Activated T-helper 2 cell treated with anti-CD3 and anti-CD28 coated beads, Interferon-gamma antibody, Interleukin-2, Interleukin-4, amounts not matched to agents 10 μg/mL and 5 μg/mL and 100 μg/mL, durations not matched to agents 14 hours and 24 hours and 36 hours (primary cell): ENCODE measurements at places on chromosomes 5 and 9. TPM values are rescaled to one million over a fixed set of nuclear protein-coding genes. Genes with fewer than 3 reads are reported as not detected.
A peak's percentile ranks its signal among the peaks of the same experiment; 100 is the strongest.

- H3K4me3 ChIP-seq, result no peak overlapping the region
- no peak for DNase-seq
Measured at GRCh38 chr5:97452646-97453045, 269.6 kb upstream of the RIOK2 start.

GRCh38 chr9:86356871-86357866 is 3.0 kb upstream of the TUT7 start:
- no peak overlapping the region for H3K4me3 ChIP-seq
- peaks cover 16% of the 10 kb centered on the region for H3K36me3 ChIP-seq
- peaks cover 19% of the 10 kb centered on the region for H3K4me1 ChIP-seq
- peaks cover 5% of the 10 kb centered on the region for H3K27me3 ChIP-seq

- no peak overlapping the region for H3K4me3 ChIP-seq
- DNase-seq, result no peak
- H3K4me1 ChIP-seq, result peaks cover 9% of the 10 kb centered on the region
- no peak overlapping the region for H3K27ac ChIP-seq
Measured at GRCh38 chr5:172700365-172701290, 59.6 kb downstream of the NEURL1B start.

DNA sequence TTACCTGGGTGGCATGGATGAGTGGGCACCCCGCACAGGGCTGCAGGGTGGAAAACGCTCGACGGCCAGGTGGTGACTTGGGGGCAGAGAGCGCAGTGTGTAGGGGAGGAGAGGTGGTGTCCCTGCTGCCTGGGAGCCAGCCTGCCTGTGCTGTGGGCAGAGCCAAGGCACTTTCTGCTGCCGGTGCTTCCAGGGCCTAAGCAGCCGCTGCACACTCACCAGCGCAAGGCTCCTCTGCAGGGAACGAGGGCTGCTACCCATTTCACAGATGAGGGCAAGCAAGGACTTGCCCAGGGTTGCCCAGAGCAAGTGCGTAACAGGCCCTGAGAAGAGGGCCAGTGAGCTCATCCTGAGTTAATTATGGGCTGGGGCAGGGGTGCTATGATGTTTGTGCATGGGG is 62.5 kb downstream of the CRB2 start:
- no peaks in the 10 kb centered on the region for H3K27me3 ChIP-seq
- H3K4me3 ChIP-seq, result no peak overlapping the region

GRCh38 chr5:126954981-126955380 is 75.4 kb downstream of the MARCHF3 start:
- no peaks in the 10 kb centered on the region for H3K36me3 ChIP-seq
- peaks cover 10% of the 10 kb centered on the region for H3K27me3 ChIP-seq
- H3K27ac ChIP-seq, result no peak overlapping the region
- no peak overlapping the region for H3K4me3 ChIP-seq

DNA sequence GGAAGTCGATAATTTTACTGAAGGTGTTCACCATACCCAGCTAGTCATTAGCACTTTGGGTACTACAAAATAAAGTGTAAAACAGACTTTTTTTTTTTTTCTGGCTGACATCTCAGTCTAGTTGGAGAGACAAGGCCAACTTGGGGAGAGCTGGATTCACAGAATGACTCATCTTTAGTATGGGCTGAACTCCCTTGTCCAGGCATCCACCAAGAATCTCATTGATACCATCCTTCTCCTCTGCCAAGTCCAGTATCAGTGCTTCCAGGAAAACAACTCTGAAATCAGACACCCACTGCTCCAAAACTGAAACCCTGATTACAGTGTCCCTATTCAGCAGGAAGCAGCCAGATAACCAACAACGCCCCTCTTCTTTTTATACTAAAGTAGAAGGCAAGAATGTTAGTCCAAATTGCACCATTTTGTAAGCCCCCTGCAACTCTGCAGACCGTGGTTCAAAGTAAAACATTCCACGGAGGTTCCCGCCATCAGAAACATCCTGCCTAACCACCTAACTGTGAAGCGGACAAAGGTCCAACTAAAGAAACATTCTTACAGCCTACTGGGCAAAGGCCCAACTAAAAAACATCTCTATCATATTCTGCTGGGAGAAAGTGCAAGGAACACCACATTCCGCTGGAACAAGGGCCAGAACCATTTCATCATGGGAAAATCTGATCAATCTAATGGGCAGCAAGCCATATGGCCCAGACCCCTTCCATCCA is 728.2 kb downstream of the BRINP1 start:
- H3K4me3 ChIP-seq, result no peak overlapping the region
- H3K36me3 ChIP-seq, result no peaks in the 10 kb centered on the region
- no peaks in the 10 kb centered on the region for H3K27me3 ChIP-seq
- H3K4me1 ChIP-seq, result no peaks in the 10 kb centered on the region
- no peak overlapping the region for H3K27ac ChIP-seq
- no peak for DNase-seq

GRCh38 chr5:23112237-23112636 is 259.1 kb upstream of the CDH12 start:
- H3K27ac ChIP-seq, result no peak overlapping the region
- H3K4me1 ChIP-seq, result no peaks in the 10 kb centered on the region
- no peaks in the 10 kb centered on the region for H3K27me3 ChIP-seq
- no peak for DNase-seq

DNA sequence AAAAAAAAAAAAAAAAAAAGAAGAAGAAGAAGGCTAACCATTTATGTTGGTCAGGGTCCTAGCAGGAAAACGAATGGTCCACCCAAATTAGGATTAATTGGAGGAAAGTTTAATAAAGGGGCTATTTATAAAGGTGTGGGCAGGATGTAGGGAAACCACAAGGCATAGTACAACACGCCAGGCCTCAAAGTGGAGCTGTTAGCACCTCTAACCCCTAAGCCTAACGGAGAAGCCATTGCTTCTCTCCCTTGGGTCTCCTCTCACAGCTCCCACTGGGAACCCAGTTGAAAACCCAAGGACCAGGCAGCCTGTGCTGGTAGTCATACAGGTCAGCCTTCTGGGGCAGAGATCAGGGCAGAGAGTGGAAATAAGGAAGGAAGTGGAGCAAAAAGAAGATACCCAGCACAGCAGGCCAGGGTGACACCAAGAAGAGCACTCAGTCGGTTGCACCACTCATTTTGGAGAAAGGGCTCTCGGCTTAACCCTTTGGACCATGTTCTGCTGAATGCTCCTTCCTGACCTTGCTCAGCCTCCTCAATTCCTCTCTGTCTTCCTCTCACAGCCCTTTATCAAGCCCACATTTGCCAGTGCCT is 8.8 kb upstream of the GLIPR2 start:
- H3K27ac ChIP-seq, result no peak overlapping the region
- H3K27me3 ChIP-seq, result peaks cover 5% of the 10 kb centered on the region
- peaks cover 16% of the 10 kb centered on the region for H3K4me1 ChIP-seq
- no peak overlapping the region for H3K4me3 ChIP-seq
- H3K36me3 ChIP-seq, result peaks cover 4% of the 10 kb centered on the region
- no peak for DNase-seq

- H3K27me3 ChIP-seq, result no peaks in the 10 kb centered on the region
- no peaks in the 10 kb centered on the region for H3K36me3 ChIP-seq
- H3K4me1 ChIP-seq, result no peaks in the 10 kb centered on the region
- H3K27ac ChIP-seq, result no peak overlapping the region
Measured at GRCh38 chr5:90071656-90072055, 337.9 kb downstream of the CETN3 start.

GRCh38 chr5:115124741-115125140 is 45.0 kb downstream of the TRIM36 start:
- no peak overlapping the region for H3K27ac ChIP-seq
- no peak for DNase-seq
- H3K4me1 ChIP-seq, result no peaks in the 10 kb centered on the region
- no peaks in the 10 kb centered on the region for H3K27me3 ChIP-seq

GRCh38 chr5:134077926-134078580 is 36.4 kb upstream of the TCF7 start:
- no peak for DNase-seq
- H3K36me3 ChIP-seq, result no peaks in the 10 kb centered on the region
- peak overlapping the region; percentile 28 for H3K27ac ChIP-seq
- H3K4me1 ChIP-seq, result peaks cover 26% of the 10 kb centered on the region
- H3K4me3 ChIP-seq, result no peak overlapping the region

DNA sequence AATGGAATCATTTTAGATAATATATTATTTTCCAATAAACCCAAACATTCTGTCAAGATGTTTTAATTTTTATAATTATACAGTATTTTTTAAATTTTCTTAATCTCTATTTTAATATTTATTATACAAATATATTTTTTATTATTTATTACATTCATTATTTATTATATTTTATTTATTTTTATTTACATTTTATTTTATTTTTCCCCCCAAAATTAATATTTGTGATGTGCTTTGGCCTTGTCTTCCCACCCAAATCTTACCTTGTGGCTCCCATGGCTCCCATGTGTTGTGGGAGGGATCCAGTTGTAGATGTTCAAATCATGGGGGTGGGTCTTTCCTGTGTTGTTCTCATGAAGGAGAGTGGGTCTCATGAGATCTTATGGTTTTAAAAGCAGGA is 382.1 kb downstream of the TLE4 start:
- no peak overlapping the region for H3K4me3 ChIP-seq
- H3K27me3 ChIP-seq, result peaks cover 4% of the 10 kb centered on the region
- no peak for DNase-seq

DNA sequence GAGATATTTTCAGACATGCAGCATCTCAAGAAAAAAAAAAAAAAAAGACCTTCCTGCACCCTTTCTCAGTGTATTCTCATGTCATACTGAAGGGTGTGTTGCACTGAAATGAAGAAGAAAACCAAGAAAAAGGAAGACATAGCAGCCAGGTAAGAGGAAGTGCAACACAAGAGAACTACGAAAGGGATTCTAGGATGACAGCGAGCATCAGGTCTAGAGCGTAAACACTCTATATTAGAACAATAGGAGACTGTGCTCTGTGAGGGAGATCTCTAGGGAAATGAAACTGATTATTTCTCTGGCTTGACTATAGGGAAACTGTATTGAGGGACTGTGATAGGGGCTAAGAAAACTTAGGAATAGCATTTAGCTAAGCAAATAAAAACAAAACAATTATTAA is 30.0 kb downstream of the BTF3 start:
- peaks cover 34% of the 10 kb centered on the region for H3K27me3 ChIP-seq
- H3K27ac ChIP-seq, result no peak overlapping the region
- H3K4me3 ChIP-seq, result no peak overlapping the region
- H3K4me1 ChIP-seq, result no peaks in the 10 kb centered on the region
- no peaks in the 10 kb centered on the region for H3K36me3 ChIP-seq
- DNase-seq, result no peak

DNA sequence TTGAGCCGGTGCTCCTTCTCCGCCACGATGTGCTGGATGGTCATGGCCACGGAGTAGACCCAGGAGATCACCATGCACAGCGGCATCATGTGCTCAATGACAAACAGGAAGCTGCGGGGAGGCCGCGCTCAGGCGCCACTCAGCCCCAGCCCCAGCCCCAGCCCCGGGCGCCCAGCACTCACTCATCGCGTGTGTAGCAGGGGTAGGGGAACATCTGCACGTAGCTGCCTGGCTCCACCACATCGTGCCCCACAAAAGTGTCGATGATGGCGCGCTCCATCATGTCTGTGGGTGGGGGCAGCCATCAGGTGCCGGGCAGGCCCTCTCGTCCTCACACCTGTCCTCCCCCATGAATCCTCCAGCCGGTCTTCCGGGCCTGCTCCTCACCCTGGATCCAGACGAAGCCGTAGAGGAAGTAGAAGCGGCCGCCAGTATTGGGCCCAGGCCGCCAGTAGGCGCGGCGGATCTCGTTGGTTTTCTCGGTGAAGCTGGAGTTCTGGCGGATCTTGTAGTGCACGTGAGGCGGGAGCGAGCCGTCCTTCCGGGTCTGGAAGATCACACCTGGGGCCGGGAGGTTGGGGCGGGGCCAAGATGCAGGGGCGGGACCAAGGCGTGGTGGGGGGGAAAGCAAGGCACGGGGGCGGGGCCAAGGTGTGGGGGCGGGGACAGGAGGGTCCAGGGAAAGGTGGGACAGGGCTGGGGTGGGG is 10.1 kb downstream of the ABCA2 start:
- no peak for DNase-seq
- no peaks in the 10 kb centered on the region for H3K4me1 ChIP-seq
- no peak overlapping the region for H3K4me3 ChIP-seq
- H3K36me3 ChIP-seq, result no peaks in the 10 kb centered on the region

The MEGF10 gene
- not detected in 2 replicates for total RNA-seq

The SHB gene
- 1.7 and 1.9 TPM in 2 replicates for total RNA-seq

The PLPP6 gene
- 4.8 and 5.9 TPM in 2 replicates for total RNA-seq

The EQTN gene
- total RNA-seq, result not detected in 2 replicates
